ENCODE measurements at places on chromosomes 6 and 20.

- no peak for DNase-seq
Measured at GRCh38 chr6:156427345-156427744, 349.8 kb upstream of the ARID1B start.

DNA sequence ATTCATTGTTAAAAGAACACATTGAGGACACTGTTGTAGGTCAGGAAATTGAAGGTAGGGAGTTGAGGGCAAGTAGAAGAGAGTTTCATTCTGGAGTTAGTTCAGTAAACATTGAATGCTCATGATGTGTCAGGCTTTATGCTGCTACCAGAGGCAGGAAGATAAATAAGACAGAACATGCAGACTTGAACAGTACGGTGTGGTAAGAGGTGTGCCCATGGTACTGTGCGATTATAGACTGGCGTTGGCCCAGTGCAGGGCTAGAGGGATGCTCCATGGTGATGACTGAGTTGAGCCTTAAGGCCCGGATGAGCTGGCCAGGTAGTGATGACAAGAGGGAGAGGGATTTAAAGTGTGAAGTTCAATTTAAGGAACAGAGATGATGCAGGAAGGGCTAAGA is 50.8 kb downstream of the CARMIL1 start:
- no peak for DNase-seq

DNA sequence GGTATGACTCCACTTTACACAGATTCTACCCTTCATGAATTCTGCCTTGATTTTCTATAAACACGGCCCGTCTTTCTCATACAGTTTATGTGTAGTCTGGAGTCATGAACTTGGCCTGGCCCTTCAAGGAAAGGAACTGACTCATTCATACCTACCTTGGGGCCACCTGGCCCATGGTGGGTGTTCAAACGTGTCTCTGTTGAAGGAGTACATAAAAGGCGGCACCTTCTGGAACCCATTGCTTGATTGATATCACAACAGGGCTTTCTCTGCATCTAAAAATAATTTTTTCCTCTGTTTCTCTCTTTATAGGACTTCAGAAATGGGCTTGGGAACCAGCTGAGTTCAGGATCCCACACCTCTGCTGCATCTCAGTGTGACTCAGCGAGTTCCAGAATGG is 363.0 kb upstream of the SOX4 start:
- no peak for DNase-seq

GRCh38 chr20:35661908-35662307 is 2.8 kb downstream of the CPNE1 start:
- DNase-seq = no peak

GRCh38 chr20:49987868-49988690 is 5.3 kb downstream of the SNAI1 start:
- no peak for DNase-seq

GRCh38 chr6:18219591-18219990 is 44.7 kb downstream of the DEK start:
- no peak for DNase-seq

DNA sequence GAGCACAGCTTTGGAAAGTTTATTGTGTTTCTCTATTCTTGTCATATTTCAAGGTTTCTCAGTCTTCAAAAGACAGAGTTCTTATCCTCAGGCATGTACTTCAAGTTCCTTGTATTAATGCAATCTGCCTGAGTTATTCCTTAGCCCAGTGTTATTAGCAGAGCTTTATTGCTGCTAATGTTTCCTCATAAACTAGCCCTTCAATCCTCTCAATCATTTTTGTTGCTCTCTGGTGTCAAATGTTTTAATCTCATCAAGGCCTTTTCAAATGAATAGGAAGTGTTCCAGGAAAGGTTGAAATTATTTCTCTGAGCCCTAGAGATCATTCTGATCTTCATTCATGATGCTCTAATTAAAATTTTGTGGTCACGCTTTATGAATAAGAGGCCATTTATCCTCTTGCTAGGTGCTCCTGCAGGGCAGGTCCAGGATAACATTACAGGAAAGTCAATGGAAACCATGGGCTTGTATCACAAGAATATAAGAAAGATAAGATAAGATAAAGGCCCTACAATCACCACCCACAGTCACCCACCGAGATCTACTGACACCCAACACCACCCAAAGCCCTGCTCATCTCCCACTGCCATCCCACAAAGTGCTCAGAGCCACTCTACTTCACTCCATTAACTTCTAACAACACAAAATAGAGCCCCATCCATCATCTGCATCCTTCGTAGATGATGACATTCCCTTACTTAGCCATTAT is 125.9 kb downstream of the COL9A1 start:
- no peak for DNase-seq

- no peak for DNase-seq
Measured at GRCh38 chr6:166375013-166375412, 7.7 kb downstream of the MPC1 start.

DNA sequence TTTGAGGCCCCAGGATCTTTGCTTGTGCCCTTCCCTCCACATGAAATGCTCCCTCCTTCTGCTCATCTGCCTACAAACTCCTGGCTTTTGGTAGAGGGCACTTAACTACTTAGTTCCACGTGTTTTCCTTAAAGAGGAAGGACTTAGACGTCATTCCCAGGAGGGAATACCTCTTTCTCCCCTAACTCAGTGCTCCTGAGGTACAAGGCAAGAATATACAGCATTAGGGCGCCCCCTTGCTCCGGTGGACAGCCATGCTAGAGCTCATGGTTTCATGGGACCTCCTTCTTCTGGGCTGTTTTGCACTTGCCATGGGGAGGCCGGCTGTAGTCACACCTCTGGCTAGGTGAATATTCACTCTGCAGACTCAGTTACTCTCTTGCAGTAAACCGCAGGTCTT is 93.8 kb upstream of the LY86 start:
- no peak for DNase-seq
